ENCODE measurements at places on chromosomes 7 and 10.

- DNase-seq = no peak
These were observed 158.1 kb upstream of the CHST15 start for GRCh38 chr10:124251317-124252065.

GRCh38 chr10:12594448-12594944 lies 245.1 kb downstream of the CAMK1D start:
- no peak for DNase-seq

GRCh38 chr10:103781329-103782061 lies 73.9 kb downstream of the SH3PXD2A start:
- DNase-seq = no peak

- no peak for DNase-seq
These were observed 164.2 kb upstream of the ITGB1 start for GRCh38 chr10:33122014-33122809.

DNA sequence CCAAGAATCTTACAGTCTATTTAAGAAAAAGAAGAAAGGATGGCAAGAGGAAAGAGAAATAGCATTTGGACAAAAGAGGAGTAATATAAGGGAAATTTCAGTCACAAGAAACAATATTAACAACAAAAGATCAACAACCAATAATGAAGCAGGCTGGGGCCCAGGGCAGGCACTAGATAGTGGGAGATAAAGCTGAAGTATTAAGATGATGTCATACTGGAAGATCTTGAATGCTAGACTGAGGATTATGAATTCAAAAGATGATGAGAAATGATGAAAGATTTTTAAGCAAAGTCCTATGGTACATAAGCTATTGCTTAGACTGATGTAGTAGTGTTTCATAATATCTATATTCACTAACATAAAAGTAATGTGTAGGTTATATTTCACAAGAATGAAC lies 51.8 kb upstream of the SPOCK2 start:
- DNase-seq = no peak

DNA sequence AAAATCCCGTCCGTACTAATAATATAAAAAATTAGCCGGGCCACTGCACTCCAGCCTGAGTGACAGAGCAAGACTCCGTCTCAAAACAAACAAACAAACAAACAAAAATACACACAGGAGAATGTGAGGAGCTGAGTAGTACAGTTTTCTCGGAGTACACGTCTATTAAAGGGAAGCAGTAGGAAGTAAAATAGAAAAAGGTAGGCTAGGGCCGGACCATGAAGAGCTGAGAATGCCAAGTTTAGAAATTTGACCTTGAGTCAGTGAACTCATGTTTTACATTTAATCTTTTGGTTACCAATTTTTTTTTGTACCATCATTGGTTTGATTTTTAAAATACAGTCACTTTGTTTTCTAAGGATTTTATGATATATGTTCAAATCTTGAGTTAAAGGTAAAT lies 64.1 kb downstream of the KAT6B start:
- no peak for DNase-seq

DNA sequence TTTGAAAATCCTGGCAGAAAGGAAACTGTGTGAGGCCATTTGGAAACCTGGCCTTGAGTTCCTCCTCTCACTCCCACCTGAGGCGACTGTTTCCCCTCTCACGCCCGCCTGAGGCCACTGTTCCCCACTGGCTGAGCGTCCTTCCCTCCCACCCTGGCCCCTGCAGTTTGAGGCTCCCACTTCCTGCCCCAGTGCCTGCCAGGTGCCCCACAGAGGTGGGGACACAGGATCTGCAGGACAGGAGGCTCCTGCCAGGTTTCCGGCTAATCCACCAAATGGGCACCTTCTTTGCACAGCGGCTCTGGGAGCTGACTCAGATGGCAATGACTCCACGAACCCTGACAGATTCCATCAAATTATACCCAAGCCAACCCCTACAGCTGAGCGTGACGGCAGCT lies 24.3 kb upstream of the LARP4B start:
- DNase-seq = no peak

- no peak for DNase-seq
These were observed 21.0 kb upstream of the ABI1 start for GRCh38 chr10:26881600-26882331.

- peak; percentile 7 for DNase-seq
These were observed 909 bp upstream of the CC2D2B start for GRCh38 chr10:95906677-95907455.

- no peak for DNase-seq
These were observed 20.0 kb upstream of the JAZF1 start for GRCh38 chr7:28200598-28200997.

- no peak for DNase-seq
These were observed 5.9 kb downstream of the NCAPG2 start for GRCh38 chr7:158698657-158699195.

GRCh38 chr10:6494936-6495592 lies 85.0 kb downstream of the PRKCQ start:
- DNase-seq = peak; percentile 39

DNA sequence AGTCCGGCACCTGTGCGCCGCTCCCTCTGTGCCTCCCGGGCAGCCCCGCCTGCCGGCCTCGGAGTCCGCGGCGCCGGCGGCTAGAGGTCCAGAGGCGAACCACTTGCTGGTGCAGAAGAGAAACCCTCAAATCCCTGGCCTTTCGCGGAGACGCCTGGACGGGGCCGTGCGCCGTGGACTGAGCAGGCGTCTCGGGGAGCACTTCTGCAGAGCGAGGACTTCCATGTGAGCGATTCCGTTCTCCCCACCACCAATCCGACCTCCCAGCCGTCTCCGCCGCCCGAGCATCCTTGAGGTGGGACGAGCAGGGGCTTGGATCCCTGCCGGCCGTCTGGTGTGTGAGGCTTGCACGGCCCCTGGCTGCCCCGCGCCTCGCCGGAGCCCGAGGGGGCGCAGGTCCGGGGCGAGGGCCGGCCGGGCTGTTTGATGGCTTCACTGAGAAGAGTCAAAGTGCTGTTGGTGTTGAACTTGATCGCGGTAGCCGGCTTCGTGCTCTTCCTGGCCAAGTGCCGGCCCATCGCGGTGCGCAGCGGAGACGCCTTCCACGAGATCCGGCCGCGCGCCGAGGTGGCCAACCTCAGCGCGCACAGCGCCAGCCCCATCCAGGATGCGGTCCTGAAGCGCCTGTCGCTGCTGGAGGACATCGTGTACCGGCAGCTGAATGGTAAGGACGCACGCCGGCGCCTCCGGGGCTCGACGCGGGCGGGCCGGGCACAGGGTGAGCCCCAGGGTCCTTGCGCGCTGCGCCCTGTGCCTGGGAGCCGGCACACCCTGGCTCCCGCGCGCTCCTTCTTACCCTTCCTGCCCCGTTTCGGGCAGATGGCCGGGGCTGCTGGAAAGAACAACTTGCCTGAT lies 660 bp downstream of the GALNT17 start:
- no peak for DNase-seq

- no peak for DNase-seq
These were observed 62.2 kb downstream of the KCNMA1 start for GRCh38 chr10:77575271-77576006.

- no peak for DNase-seq
These were observed 280.9 kb downstream of the USP6NL start for GRCh38 chr10:11330383-11331045.

DNA sequence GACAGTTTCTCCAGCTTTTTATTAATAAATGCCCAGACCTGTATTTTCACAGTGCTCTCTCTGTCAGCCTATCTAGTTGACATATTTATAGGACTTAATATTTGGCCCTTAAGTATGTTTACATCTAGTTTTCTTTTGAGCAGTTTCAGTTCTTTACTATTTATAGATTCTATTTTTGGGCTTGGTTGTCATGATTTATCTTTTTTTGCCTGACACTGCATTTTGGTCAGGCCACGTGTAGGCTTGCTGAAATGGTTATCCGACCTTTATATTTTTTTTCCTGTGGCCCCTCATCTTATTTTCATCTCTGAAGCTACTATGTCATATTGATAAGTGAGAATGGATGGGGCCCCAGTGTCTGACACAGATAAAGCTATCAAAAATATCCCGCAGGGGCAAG lies 515.4 kb upstream of the FZD8 start:
- DNase-seq = no peak
